Suprapubic skin (tissue), 4 donors: ENCODE measurements at places on chromosomes 13 and 19.
A peak's percentile ranks its signal among the peaks of the same experiment; 100 is the strongest.

DNA sequence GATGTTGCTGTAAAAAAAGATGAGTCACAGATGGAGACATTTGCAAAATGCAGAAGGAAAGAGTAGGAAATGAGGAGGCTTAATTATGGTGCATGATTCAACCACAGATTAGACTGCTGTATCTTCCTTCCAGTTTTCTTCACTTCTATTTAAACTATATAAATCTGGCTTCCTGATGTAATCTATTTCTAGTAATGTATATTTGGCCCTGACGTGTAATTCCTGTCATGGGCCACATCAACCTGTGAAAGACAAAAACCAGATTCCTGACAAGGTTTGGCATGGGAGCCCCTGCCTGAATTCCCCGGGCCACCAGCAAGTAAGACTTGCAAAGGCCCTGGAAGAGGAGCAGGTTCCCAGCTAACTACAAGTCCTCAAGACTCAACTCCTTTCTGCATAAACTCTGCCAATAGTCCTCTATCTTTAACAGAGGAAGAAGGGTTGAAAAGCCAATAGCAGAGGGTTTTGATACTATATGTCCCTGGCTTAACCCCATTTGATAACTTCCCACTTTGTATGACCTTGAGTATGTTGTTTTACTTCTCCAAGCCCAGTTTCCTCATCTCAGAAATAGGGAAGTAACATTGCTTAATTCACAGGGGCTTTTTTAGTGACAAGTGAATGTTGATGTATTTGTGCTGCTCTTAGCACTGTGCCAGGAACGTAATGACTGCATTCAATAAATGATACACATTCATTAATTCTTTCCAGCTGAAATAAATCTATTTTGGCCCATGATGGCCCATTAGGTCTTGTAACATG is 172.7 kb downstream of the SPRY2 start:
- DNase-seq = no peak
- no peak overlapping the region for H3K4me3 ChIP-seq
- no peaks in the 10 kb centered on the region for H3K4me1 ChIP-seq
- no peaks in the 10 kb centered on the region for H3K27me3 ChIP-seq
- H3K36me3 ChIP-seq = no peaks in the 10 kb centered on the region
- no peak overlapping the region for H3K27ac ChIP-seq

- H3K27me3 ChIP-seq = peaks cover 5% of the 10 kb centered on the region
- no peak overlapping the region for H3K4me3 ChIP-seq
- no peak for DNase-seq
- H3K4me1 ChIP-seq = peaks cover 7% of the 10 kb centered on the region
- H3K36me3 ChIP-seq = peaks cover 3% of the 10 kb centered on the region
- H3K27ac ChIP-seq = no peak overlapping the region
These were observed 3.5 kb upstream of the TEX26 start for GRCh38 chr13:30928978-30929377.

GRCh38 chr19:1618157-1619093 is 13.2 kb upstream of the UQCR11 start:
- no peaks in the 10 kb centered on the region for H3K27me3 ChIP-seq
- H3K4me1 ChIP-seq = no peaks in the 10 kb centered on the region
- H3K27ac ChIP-seq = no peak overlapping the region
- no peak for DNase-seq
- H3K4me3 ChIP-seq = no peak overlapping the region
- H3K36me3 ChIP-seq = peaks cover 78% of the 10 kb centered on the region

DNA sequence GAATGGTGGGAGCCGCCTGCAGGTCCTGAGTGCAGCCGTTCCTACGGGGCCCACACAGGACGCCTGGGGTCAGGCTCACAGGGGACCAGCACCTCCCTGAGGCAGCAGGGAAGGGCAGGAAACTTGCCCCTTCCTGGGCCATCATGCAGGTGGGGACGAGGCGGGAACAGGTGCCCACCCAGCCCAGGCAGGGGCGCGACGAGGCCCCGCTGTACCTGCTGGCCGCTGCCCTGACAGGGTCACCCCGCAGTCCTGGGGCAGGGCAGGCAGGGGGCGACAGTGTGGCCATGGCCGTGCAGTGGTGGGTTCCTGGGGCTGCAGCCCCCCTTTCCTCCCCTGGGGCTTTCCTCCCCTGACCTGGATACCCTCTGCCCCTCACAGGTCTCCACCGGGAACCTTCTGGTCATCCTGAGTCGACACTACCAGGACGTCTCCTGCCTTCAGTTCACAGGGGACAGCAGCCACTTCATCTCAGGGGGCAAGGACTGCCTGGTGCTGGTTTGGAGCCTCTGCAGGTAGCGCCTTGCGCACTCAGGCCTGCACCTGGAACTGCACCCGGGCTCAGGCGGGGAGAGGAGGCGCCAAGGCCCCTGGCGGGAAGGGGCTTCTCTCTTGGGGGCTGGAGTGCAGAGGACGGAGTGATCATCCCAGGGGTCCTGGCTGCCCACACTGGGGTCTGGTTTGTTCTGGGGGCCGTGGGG is 5.4 kb downstream of the WDR18 start:
- H3K36me3 ChIP-seq = peaks cover 48% of the 10 kb centered on the region
- DNase-seq = no peak
- peaks cover 11% of the 10 kb centered on the region for H3K4me1 ChIP-seq

GRCh38 chr19:572140-572742 is at the start of gene BSG:
Gene BSG, plus strand, starts transcription at chr19:572596. Its CDS starts 39 bp downstream, at chr19:572635.
- H3K27me3 ChIP-seq = no peaks in the 10 kb centered on the region
- peaks cover 56% of the 10 kb centered on the region for H3K4me1 ChIP-seq
- DNase-seq = peak; percentile 99
- peak within 1 kb of the TSS; percentile 84 for H3K27ac ChIP-seq

DNA sequence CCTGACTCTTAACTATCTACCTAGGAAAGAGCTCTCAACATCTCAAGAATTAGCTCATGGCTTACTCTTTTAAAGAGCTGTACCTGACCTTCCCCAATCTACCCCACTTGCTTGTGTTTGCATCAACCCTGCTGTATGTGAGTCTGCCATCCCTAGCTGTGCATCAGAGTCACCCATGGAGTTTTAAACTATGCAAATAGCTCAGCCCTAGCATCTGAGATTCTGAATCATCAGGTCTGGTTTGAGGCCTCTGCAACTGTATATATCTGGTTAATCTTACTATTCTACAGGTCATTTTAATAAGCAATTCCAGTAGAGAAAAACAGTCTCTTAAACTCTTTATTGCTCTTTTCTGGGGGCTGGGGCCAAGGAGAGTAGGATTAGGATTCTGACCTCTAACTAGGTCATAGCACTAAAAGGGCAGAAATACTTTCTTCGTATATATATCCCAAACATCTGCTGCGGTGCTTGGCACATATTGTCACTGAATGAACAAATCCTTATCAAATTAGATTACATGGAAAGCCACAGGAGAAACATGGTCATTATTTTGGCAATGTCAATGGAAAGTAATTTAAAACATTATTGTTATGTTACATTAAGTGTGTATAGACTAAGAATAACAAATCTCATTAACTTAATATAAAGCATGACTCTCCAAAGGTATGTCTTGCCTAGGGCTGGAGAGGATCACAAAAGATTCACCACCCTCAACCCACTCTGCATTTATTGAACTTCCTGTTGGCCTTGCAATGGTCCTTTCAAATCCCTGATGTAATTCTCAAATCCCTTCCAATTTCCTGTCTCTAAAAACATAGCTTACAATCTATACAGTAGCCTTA is 232.2 kb downstream of the DACH1 start:
- no peak for DNase-seq
- H3K27ac ChIP-seq = no peak overlapping the region
- H3K4me1 ChIP-seq = no peaks in the 10 kb centered on the region
- H3K4me3 ChIP-seq = no peak overlapping the region
- no peaks in the 10 kb centered on the region for H3K27me3 ChIP-seq
- H3K36me3 ChIP-seq = no peaks in the 10 kb centered on the region
